Stimulated activated CD4-positive, alpha-beta T cell treated with anti-CD3 and anti-CD28 coated beads, TNF-alpha, amount 100 ng/mL, for 1 hour (primary cell): ENCODE measurements at places on chromosomes 7 and 10.

DNA sequence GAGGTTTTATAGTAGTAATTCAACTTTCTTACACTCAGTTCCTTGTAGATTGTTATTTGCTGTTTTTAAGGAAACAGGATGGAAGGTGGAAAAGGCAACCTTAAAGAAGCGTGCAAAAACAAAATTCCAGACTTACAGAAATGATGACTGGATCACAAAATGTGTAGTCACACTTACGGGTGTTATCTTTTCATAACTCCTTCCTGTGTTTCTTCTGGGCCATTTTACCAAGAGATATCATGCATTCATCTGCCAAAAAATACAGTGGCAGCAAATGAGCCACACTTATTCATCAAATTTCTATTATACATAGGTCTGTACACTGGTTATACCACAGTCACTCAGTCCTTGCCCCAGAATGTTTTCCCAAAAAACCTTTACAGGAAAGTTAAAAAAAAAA, 94.3 kb upstream of the IL6 start:
- no peak for DNase-seq

DNA sequence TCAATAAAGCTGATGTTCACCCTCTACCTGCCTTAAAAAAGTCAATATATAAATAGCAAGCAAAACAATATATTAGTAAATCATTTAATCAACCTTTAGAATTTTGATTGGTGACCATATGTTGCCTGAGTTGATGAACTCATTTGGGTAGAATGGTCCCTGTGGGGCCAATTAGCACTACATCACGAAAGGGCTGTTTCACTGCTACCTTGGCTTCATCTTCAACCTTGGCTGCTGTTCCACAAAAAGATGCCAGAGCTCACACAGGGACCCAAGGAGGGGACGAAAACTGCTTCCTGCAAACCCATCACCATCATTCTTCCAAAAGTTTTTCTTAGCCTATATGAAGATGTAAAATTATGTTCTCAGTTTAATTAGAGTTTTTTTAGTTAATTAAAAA, 35.4 kb upstream of the HBP1 start:
- DNase-seq = no peak

GRCh38 chr10:124126145-124126982, 33.0 kb upstream of the CHST15 start:
- no peak for DNase-seq

DNA sequence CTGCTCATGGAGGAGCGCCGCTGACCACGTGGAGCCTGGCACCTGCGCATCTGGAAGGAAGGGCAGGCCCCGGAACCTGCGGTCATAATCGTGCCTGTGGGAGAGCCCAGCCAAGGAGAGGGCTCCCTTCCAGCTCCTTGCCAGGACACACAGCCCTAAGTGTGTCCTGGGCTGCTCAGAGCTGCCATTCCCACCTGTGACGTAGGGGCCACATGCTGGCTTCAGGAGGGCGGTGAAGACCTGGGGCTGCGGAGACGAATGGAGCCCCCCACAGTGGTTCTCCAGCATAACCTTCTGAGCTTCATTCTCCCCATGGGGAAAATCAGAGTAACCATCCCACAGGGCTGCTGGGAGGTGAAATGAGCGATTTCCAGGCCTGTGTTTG, 127.6 kb upstream of the CHST15 start:
- no peak for DNase-seq

- no peak for DNase-seq
Measured at GRCh38 chr7:8126601-8127167, 135.3 kb downstream of the ICA1 start.

DNA sequence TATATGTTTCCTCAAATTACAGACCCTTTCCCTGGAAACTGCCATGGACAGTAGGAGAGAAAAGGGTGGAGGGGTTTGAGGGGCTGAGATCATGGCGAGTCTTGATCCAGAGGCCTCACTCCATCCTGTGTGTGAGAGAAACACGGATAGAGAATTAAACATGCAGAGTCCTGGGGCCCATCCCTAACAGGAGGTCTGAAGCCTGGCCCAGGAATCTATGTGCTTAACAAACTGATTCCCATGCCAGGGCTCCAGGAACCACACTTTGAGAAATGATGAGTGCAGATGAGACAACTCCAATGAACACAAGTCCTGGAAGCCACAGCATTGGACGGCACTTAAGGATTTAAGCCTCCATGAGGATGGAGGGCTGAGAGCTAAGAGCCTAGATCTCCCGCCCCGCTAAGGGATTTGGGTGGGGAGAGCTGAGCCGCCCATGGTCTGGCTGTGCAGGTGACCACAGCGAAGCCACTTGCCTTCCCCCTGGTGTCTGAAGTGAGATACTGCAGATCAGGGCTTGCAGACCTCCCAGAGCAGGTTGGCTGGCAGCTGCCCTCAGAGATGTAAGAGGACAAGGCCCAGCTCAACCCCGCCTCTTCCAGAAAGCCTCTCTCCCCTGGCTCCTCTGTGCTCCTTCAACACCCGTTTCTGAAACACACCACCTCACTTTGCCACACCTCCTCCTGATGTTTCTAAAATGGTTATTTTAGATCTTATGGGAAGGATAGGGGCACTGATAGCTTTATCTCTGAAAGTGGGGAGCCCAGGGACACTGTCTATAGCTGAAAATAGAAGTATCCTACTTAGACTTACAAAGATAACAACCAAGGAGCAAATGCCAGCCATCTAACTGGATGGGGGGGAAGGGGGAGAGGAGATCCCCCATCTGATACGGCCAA, 24.8 kb upstream of the EIF5AL1 start:
- no peak for DNase-seq

DNA sequence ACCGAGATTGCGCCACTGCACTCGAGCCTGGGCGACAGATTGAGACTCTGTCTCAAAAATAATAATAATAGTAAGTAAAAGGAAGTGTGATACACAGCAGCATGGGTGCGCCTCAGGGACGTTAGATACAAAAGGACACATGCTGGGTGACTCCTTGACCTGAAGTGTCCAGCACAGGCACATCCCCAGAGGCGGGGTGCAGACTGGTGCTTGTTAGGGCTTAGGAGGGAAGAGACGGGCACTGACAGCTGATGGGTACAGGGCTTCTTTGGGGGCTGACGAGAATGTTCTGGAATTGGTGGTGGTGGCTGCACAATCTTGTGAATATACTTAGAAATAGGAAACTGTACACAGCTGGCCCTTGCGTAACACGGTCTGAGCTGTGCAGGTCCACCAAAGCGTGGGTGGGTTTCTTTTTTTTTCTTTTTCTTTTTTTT, 61.8 kb upstream of the DNAJB6 start:
- no peak for DNase-seq

DNA sequence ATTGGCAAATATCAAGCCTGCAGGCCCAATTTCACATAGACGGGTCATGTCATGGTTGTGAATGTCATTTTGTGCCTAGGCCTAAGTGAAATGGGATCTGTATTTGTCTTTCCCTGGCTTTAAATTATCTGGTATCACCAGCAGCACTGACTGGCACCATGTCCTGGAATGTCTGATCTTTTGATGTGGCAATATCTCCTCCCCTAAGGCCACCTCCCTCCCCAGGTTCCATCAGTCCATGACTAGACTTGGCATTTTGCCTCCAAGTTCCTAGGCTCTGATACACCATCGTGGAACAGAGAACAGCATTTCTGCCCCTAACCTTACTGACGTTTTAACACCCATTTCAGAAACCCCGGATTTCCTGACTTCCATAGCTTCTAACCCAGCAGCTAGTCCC, 513.9 kb downstream of the GALNT17 start:
- no peak for DNase-seq

DNA sequence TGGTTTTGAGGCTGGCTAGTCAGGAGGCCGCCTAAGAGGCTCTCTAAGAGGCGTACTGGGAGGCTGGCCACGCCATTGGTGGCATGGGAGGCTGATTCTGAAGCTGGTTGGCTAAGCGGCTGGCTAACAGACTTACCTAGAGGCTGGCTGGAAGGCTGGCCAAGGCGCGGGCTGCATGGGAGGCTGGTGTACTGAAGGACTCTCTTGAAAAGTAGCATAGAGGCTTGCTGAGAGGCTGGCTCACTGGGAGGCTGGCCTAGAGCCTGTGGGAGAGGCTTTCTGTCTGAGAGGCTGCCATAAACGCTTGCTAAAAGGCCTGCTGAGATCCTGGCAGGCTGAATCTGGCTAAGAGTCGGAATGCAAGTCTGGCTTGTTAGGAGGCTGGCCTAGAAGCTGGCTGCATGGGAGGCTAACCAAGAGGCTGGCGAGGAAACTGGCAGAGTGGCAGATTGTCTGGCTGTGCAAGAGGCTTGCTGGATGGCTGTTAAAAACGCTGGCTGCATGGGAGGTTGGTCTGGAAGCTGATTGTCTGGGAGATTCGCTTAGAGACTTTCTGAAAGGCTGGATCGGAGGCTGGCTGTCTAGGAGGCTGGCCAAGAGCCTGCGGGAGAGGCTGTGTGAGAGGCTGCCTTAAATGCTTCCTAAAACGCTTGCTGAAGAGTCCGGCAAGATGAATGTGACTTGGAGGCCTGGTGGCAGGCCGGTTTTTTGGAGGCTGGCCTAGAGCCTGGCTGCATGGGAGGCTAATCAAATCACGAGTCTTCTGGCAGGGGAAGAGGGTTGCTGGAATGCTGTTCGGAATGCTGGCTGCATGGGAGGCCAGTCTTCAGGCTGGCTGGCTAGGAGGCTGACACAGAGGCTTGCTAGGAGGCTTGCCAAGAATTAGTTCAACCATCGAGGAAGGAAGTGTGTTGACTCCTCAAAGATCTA, 134.2 kb downstream of the OR13A1 start:
- DNase-seq = no peak

DNA sequence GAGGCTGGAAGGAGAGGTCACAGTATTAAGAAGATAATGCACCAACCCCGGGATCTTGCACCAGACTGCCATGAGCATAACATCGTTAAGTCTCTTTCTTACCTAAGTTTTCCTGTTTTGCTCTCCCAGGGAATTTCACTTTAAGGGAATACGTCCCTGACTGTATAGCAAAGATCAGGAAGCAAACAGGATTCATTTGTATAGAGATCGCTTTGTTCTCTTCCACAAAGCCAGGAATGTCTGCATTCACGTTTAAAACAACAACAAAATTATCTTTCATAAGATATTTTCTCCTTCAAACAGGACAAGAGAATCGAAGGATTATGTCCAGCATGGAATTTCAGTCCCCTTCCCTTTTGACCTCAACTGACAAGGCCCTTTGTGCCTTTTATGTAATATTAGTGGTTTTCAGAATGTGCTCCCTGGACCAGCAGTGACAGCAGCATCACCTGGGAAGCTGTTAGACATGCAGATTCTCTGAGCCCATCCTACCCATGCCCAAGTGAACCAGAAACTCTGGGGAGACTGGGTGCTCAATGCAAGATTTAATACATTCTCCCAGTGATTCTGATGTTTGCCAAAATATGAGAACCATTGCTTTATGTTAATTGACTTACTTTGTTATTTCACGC, 286.3 kb downstream of the FGFR2 start:
- DNase-seq = no peak

DNA sequence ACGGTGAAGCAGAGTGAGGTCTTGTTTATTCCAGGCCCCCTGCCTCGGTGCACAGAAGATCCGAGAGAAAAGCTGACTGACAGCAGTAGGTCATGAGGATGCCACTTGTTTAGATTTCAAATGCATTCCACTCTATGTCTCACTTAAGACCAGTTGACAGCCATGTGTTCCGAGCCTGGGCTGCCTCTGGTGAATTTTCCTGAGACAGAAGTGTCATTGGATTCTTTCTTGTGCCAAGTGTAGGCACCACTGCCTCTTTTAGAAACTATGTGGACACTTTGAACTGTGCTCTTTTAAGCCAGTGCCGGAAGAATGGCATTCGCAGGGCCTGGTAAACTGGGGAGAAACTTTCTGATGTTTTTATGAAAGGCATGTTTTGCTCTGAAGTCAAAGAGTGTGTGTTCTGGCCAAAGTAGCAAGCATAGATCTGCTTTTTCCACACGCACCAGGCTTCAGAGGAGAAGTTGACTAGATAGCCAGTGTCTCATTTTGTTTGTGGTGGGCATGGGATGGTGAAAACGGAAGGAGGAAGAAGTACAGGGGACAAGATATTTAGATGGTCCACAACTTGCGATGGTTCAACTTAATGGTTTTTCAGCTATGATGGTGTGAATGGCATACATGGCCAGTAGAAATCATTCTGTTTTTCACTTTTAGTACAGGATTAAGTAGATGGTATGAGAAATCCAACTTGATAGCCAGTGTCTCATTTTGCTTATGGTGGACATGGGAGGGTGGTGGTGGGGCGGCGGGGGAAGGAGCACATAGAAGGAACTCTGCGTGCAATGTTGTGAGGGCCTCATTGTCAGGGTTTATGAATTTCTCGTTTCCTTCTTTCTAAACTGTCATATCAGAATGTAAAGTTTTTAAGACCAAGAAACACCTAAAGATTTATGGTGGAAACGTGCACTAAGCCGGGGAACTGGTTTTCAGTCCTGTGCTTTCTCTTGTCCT, 41.5 kb downstream of the CYP17A1 start:
- DNase-seq = no peak

- DNase-seq = no peak
Measured at GRCh38 chr7:74092964-74093471, 9.4 kb downstream of the LIMK1 start.

- no peak for DNase-seq
Measured at GRCh38 chr10:119166564-119166963, 1.1 kb upstream of the SFXN4 start.

DNA sequence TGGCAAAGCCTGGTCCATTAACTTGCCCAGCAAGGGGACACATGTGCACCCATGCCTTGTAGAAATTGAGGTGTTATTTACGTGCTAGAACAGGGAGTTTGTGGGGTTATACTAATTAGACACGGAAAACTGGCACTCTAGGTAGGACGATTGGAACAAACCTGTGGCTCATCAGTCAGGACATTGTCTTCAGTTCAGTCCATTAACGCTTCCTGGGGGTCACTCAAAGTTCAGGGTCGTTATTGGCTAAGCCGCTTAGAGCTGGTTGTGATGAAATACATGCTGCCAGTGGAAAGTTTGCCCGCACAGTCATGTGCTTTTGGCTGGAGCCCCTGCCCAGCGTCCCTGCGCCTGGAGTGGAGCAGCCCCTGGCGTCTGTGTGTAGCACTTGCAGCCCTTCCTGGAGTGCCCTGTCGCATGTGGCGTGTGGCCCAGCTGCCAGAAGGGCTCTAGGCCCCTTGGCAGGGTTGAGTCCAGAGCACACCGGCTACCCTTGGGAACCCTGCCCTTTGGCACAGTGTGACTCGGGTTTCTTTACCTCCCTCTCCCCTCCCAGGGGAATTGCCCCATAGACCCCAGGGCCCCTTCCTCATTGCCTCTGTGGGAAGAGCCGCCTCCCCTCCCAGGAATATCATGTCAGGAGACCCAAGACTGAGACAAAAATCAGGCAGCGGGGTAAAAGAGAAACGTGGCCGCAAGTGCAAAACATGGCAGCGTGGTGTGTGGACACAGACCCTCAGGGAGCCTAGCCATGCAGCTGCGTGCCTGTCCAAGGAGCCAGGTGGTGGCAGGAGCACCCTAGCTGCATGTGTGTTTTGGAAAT, 9.8 kb downstream of the ZNF775 start:
- no peak for DNase-seq

- no peak for DNase-seq
Measured at GRCh38 chr7:140607441-140607989, 33.1 kb downstream of the DENND2A start.

DNA sequence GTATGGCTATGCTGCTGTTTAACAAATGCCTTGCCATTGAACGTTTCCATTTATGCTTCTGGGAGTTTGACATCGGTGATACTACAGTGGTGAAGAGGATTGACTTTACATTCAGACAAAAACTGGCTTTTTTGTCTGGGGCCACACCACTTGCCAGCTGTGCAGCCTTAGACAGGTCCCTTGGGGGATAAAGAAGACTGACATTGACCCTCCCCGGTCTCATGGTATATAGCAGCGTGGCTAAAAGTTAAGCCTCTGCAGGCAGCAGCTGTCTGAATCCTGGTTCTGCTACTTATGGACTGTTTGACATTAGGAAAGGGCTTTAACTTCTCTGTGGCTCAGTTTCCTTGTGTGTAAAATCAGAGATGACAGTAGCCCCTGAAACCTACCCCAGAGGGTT, 42.0 kb upstream of the PTF1A start:
- DNase-seq = no peak
